A549 treated with DMSO at 1 μM for 4 hours (cell line): ENCODE measurements at places on chromosomes 2 and 18. TPM values are rescaled to one million over a fixed set of nuclear protein-coding genes. Genes with fewer than 3 reads are reported as not detected.

DSC3 gene
- 1.6 to 2.5 TPM (median 1.8 TPM) in 5 replicates for total RNA-seq

CD28 gene
- total RNA-seq = not detected in 5 replicates

EHBP1 gene
- total RNA-seq = 48.9 to 72.7 TPM (median 64.7 TPM) in 5 replicates

PLB1 gene
- total RNA-seq = 1.1 to 2.0 TPM (median 1.6 TPM) in 5 replicates

GPR45 gene
- total RNA-seq = not detected in 5 replicates

CTAGE1 gene
- total RNA-seq = not detected in 5 replicates

ATP8B1 gene
- 9.9 to 13.9 TPM (median 10.6 TPM) in 5 replicates for total RNA-seq

DNER gene
- 5.6 to 9.1 TPM (median 6.7 TPM) in 5 replicates for total RNA-seq

DUSP2 gene
- total RNA-seq = 0.20 to 0.57 TPM (median 0.51 TPM) in 5 replicates

FSIP2 gene
- not detected in 5 replicates for total RNA-seq

BOLA3 gene
- 121 to 158 TPM (median 132 TPM) in 5 replicates for total RNA-seq

ABCG8 gene
- not detected in 5 replicates for total RNA-seq

ADAM23 gene
- total RNA-seq = 8.8 to 10.2 TPM (median 10.0 TPM) in 5 replicates

RELCH gene
- 12.8 to 14.7 TPM (median 14.1 TPM) in 5 replicates for total RNA-seq

SYT4 gene
- total RNA-seq = not detected in 5 replicates
